ENCODE measurements at places on chromosomes 13 and 19.

- no peak for DNase-seq
Measured at GRCh38 chr13:113077953-113078901, 27.4 kb upstream of the F7 start.

- DNase-seq, result no peak
Measured at GRCh38 chr13:40026741-40027140, 371.3 kb downstream of the COG6 start.

DNA sequence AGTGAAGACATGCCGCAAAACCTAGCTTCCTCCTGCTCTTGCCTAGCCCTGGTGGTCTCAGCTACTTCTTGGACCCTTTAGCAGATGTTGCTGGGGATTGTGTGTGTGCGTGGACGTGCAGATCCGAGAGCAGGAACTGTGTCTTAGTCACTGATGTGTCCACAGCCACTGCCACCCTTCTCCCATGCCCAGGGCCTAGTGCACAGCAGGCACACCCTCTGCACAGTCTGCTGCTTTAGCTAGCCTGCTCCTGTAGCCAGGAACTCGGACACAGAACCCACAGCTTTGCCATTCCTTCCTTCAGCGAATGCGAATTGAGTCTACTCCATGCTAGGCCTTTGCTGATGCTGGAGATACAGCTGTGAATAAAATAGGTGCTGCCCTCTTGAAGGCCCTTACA is 2.3 kb downstream of the CLPTM1 start:
- no peak for DNase-seq

DNA sequence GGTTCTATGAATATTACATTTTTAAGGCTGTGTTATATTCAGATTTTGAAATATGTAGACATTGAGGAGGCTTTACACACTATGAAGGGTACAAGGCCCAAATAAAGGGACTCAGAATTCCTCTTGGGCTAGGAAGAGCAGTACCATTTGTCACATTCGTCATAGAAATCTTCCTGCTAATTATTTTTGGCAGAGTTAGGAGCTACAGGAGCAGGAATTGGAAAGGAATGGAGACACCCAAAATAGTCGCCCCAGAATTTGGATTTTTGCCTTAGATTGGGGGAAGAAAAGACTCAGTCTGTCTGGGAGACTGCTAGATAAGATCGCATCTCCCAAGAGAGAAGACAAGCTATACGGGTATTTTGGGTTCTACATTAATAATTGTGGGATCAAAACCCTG is 176.4 kb upstream of the DACH1 start:
- DNase-seq, result no peak

- DNase-seq, result no peak
Measured at GRCh38 chr13:97388373-97388772, 45.6 kb upstream of the RAP2A start.

GRCh38 chr19:39194832-39195542 is 1.8 kb upstream of the NCCRP1 start:
- DNase-seq, result no peak

GRCh38 chr13:71865874-71866334 is 1.1 kb downstream of the DACH1 start:
- peak; percentile 1 for DNase-seq

DNA sequence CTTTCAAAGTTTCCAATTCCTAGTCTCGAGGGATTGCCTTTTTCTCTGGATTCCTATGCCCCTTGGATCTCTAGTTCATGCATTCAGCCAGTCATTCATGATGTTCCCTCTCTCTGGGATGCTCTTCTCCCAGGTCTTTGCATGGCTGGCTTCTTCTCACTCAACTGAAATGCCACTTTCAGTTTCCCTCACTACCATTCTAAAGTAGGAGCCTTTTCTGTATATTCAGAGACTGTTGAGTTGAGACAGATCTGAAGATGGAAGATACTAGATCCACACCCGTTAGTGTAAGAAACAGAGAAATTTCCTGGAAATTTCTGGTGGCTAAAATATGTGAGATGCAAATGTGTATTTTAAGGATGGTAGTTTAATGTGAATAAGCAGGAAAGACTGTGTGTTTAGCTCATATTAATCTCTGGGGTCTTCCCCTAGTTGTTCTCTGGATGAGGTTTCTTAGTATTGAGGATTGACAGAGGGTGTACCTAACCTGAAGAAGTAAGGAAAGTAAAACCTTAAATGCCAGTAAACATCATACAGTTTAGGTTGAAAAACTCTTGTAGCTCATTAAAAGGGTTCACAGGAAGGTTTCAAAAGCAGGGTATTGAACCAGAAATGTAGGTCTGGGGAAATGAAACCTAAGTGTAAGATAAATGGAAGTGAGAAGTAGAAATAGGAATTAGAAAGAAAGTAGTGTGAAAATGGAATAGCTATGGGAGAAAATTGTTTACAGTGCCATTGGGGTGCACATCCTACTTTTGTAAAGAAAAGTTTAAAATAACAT is 331.3 kb downstream of the NDFIP2 start:
- DNase-seq, result no peak

DNA sequence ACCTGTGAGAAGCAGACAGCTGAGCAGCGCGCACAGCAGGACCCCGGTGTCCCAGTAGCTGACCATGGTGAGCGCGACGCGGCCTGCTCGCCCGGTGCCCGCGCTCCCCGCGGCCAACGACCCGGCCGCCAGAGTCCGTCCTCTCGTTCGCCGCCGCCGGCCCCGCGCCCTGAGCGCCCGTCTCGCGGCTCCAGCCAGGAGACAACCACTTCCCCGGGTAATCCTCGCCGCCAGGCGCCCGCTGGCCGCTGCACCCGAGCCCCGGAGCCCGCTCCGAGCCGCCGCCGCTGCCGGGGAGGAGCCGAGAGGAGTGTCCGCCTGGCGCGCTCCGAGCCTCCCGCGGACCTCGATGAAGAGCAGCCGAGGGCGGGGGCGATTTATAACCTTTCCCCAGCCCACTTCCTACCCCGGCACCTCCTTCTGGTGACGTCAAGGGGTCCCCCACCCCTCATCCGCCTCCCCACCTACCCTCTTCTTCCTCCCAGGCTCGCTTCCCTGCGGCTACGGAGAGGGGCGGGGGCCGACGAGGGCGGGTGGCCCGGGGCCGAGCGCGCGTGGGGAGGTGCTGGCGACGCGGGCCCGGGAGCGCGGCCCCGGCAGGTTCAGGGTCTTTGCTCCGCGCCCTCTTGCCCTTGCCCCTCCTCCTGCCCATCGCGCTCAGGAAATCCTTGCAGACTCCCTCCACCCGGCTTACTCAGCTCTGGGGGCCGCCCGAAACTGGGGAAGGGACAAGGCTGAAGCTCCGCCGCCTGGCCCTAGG is at the start of gene FLT1:
Gene FLT1, minus strand, starts transcription at position 351 of the 760 bp plus-strand sequence. Its CDS starts 285 bp downstream, at position 66.
- DNase-seq, result peak; percentile 55

- no peak for DNase-seq
Measured at GRCh38 chr19:32129141-32129540, 216.3 kb upstream of the ZNF507 start.

DNA sequence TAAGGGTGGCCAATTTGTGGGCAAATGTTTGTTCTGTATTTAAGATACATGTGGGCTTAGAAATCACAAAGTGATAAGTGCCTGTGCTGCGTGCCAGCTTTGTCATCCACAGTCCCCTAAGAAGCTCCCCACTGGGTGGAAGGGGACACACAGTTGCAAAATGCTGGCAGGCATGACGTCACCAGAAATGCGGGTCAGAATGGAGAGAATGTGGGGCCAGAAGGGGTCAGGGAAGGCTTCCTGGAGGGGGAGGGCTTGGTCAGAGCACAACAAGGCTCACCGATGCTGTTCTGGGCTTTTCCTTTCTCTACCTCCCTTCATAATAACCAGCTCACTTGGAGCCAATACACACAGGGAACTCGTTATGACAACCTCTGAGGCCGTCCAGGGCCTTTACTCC is 207.3 kb downstream of the URI1 start:
- no peak for DNase-seq

GRCh38 chr13:33260168-33261098 is 25.1 kb downstream of the STARD13 start:
- DNase-seq, result no peak

DNA sequence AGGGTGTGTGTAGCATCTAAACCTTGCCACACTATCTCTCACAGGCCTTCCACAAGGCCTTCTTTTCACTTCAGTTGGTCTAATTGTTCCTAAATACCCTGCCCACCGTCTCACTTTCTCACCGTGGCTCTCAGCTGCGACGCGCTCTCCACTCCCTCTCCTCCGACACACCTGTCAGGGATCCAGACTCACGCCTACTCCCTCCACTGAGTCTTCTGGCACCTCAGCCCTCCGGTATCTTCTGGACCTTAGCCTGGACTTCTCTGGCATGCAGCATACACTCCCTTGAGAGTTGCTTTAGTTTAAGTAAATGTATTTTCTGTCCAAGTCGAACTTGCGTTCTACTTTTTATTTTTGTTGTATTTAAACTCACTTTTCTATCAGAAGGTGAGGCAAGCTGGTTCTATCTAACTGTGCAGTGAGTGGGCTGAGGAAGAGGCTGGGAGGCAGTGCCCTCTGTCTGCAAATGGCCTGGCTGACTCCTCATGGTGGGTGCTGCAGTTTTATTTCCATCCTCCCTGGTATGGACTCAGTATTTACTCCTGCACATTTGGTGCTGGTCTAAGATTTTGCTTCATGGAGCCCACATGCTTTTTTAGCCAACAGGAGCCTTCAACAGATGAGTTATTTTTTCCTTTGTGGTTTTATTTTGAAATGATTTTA is 28.5 kb upstream of the ARGLU1 start:
- no peak for DNase-seq

DNA sequence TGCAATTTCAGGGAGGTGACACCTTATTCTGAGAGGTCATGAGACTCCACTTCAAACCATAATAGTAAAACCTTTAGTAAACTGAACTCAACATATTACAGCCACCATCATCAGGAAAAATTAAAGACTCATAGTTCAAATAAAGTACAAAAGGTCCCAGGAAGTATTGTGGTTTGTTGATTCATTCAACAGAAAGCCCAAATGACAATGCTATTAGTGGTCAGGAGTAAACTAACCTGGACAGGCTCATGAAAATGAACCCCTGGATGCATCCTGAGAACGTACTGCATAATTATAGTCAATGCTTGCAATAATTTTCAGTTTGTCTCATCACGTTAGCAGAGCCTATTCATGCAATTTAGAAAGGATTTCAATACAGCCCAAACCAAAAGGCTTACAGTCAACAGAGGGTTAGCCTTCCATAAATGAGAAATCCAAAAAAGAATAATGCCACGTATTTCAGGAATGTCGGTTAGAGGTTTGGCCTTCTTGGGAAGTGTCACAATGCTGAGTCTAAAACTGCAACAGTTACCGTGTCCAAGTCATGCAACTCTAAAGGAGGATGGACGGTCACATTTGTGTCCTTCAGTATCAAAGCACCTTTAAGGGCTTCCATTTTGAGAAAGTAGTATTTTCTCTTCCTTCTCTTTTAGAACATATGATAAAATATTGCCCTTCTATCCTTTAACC is 280.8 kb downstream of the ABCC4 start:
- no peak for DNase-seq

DNA sequence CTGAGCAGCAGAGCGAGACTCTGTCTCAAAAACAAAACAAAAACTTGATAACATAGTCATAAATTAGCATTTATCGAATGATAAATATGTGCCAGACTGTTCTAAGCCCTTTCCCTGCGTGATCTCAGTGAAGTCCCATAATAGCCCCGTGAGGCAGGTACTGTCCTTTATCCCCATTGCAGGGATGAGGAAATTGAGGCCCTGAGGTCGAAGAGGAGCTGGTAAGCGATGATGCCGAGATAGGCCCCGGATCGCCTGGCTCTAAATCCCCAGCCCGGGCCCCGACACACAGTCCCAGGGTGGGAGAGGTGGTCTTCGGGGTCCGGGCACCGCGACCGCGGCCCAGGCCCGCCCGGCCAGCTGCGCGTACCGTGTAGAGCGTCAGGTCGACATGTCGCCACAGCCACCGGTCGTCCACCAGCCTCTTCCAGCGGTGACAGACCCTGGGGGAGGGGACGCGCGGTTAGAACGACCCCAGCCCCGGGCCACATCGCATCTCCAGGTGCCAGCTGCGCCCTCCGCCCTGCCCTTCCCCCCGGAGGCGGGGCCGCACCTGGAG is 625 bp downstream of the FBXL12 start:
- no peak for DNase-seq
